T-helper 1 cell (primary cell): ENCODE measurements at places on chromosomes 11 and 22.

- no peak for DNase-seq
Measured at GRCh38 chr11:12542186-12542935, 131.9 kb upstream of the TEAD1 start.

GRCh38 chr22:23764899-23765881 lies 2.4 kb downstream of the C22orf15 start:
- DNase-seq: no peak

DNA sequence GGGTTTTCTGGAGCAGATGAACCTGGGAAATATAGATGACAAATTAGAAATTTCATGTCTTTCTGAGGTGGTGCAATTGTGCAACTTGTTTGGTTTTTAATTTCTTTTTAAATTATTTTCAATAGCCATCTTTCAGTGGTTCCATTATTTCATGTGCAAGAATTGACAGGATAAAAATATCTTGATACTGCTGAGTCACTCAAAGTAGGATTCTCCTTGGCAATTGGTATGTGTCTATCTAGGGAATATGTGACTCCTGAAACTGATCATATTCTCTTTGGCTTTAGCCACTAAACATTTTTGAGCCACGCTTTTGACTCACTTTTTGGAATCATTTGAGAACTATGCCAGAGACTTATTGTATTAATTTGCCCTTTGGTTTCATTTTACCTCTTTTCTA lies 331.5 kb downstream of the KCNA4 start:
- no peak for DNase-seq

- no peak for DNase-seq
Measured at GRCh38 chr11:32729976-32730375, 64.5 kb downstream of the CCDC73 start.

GRCh38 chr11:128942272-128942612 lies 429 bp downstream of the TP53AIP1 start:
- DNase-seq: no peak
